IMR-90 (cell line): ENCODE measurements at places on chromosomes 3 and 15.

DNA sequence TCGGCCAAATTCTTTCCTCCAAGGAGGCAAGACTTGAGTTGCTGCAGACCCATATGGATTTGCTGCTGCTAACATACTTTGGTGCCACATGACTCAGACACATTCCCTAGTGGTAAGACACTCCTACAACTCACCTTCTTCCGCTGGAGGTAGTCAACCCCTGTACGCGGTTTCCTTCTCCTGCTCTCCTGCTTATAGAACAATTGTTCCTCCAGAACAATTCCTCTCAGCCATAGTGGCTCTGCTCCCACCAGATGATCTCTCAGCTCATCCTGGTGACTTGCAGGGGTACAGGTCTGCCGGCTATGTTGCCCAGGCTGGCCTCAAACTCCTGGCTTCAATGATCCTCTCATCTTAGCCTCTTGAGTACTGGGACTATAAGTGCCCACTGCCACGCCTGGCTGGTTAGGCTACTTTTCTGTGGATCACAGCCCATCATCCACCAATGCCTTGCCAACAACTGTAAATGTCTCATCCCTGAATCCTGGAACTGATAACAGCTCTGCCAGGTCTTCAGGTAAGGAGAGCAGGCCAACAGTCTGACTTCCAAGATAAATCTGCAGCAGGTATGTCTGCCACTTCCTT is 2.4 kb upstream of the CXCR6 start:
- no peak for DNase-seq

DNA sequence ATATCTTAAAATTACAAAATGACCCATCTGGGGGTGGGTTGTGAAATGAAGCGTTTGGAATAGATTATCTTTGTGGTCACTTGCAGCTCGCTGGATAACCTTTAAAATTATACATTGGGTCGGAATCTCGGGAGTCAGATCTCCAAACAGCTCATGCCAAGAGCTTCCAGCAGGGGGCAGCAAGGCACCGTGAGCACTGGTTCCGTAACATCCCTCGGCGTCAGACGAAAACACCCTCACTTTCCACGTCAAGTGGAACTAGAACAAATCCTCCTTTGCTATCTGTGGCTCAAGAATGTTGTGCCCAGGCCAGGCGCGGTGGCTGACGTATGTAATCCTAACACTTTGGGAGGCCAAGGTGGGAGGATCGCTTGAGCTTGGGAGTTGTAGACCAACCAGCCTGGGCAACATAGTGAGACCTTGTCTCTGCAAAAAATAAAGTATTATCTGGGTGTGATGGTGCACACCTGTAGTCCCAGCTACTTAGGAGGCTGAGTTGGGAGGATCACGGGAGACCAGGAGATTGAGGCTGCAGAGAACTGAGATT is 31.1 kb downstream of the UMPS start:
- peak; percentile 89 for DNase-seq

DNA sequence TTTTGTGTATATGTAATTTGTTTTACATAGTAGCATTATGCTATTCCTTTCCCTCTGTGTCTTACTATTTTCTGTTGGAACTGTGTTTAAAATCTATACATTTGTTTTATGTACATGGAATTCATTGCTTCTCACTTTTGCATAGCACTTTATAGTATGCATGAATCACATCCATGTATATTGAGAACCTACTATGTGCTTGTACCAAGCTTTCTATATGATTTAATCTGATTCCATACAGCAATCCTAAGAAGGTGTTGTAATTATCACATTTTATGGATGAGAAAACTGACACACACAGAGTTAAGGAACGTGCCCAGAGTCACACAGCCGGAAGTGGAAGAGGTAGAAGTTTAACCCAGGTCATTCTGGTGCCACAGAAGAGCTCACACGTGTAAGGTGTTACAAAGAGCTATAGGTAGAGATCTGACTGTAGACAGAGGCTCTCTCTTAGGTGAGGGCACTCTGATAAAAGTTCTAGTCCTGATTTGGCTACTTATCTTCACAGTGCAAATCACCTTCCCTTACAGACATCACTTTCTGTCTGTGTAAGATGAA is 3.5 kb upstream of the SMAD3 start:
- no peak for DNase-seq

DNA sequence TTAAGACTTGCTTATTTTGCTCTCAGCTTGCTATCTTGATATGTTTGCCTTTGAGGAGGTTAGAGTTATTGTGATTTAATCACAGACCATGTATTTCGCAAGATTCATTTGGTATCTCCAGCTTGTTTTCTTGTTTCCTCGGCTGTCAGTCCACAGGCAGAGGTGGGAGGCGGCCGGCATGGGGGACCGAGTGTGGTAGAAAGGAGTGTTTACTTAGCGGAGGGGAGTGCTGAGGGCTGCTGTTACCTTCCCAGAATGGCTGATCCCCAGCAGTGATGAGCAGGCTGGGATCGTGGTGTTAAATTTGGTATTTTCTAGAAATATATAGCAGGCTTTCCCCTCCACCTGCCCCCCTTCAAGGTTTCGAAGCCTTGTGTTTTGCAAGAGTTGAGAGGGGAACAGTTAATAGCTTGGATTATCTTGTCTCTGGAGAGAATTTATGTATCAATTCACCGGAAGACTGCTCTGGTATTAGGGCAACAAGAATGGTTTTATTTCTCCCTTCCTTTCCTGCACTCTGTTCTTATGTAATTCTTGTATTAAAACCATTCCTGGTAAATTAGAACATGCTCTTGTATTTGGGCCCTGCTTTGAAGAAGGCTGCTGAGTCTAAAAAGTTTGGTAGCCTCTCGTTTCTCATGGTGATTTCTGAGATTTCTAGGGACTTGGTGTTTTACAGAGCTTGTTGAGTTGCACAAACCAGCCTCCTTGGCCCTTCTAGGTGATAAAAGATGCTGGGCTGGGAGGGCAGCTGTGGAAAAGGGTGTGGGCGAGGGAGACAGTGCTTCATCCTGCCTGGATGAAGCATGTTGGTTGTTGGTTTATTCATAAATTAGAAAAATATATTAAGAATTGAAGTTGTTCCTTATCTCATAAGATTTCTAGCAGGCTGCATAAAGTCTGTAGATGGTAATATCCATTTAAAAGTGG is 151.4 kb downstream of the IGF1R start:
- peak; percentile 8 for DNase-seq

- no peak for DNase-seq
These were observed 238.3 kb downstream of the NLGN1 start for GRCh38 chr3:173635826-173636225.

DNA sequence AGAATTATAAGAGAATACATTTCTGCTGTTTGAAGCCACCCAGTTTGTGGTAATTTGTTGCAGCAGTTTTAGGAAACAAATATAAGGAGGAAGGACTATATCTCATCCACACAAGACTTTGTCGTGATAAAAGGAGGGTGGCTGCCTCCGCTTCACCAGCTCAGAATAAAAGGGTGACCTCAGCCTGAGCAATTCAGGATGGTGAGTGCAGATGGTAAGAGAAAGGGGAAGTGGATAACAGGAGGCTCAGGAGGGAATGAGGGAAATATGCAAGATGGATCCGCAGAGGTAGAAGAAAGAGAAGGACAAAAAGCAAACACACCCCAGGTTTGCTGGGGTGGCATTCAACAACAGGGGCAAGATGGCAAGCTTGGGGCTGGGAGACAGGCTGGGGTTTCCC is 108.1 kb upstream of the TNFAIP8L3 start:
- DNase-seq, result no peak

GRCh38 chr3:156397534-156397933 is 157.4 kb downstream of the SSR3 start:
- DNase-seq, result no peak

- no peak for DNase-seq
These were observed 23.9 kb downstream of the ALDH1L1 start for GRCh38 chr3:126156468-126156867.

- no peak for DNase-seq
These were observed 22.3 kb downstream of the PLXNB1 start for GRCh38 chr3:48407542-48408099.

DNA sequence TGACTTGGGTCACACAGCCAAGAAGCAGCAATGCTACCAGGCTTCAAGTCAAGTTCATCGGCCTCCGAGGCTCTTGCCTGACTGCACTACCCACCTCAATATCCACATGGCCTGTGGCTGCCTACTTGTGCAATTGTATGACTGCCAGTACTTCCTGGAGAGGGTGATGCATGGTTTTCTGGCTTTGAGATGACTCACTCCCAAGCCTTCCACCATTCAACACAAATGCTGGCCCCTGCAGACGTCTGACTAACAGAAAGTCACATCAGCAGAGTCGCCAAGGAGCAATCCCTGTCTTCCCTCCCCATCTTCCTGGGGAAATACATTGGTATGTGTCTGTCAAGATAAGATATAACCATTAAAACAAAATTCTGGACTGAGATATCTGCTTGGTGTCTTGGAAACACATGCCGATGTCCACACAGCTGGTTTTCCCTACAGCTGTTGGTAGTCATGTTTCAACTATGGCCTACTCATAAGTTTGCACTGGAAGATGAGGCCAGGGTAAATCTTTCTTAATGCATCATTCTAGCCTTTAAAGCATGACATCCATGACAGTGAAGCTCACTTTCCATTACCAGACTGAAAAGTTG is 79.6 kb upstream of the SPATA12 start:
- peak; percentile 99 for DNase-seq

DNA sequence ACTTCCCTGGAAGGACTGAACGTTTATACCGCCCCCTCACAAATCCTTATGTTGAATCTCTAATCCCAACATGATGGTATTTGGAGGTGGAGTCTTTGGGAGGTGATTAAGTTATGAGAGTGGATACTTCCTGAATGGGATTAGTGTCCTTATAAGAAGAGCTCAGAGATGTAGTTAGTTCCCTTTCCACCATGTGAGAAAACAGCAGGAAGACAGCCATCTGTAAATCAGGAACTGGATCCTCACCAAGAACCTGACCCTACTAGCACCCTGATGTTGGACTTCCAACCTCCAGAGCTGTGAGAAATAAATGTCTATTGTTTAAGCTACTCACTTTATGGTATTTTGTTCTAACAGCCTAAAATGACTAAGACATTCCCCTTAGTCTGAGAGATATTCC is 33.3 kb upstream of the SACM1L start:
- DNase-seq, result peak; percentile 38

- DNase-seq, result peak; percentile 76
These were observed 83.1 kb downstream of the XXYLT1 start for GRCh38 chr3:195187609-195188425.

DNA sequence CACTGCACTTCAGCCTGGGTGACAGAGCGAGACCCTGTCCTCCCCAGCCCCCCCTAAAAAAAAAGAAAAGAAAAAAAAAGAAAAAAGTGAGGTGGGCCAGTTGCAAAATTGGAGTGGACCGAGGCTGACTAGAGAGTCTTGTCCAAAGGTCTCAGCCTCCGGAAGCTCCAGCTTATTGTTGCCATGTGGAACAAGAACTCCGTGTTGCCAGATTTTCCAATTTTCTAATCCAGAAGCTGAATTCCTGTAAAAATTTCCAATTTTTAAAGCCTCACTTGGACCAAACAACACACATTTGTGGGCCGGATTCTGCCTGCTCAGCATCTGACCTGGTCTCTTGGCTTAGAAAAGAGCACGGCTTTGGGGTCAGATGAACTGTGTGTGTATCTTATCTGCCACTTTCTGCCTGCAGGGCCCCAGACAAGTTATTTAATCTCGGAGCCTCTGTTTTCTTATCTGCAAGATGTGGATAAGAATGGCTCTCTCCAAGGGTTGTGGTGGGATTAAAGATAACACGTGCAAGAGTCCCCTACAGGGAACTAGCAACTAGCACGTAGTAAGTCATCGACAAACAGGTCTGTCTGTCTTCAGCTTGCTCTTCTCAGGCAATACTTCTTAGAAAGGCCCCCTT is 73.7 kb upstream of the TLE3 start:
- no peak for DNase-seq

GRCh38 chr3:127221037-127221436 is 28.1 kb downstream of the PRR23E start:
- no peak for DNase-seq

DNA sequence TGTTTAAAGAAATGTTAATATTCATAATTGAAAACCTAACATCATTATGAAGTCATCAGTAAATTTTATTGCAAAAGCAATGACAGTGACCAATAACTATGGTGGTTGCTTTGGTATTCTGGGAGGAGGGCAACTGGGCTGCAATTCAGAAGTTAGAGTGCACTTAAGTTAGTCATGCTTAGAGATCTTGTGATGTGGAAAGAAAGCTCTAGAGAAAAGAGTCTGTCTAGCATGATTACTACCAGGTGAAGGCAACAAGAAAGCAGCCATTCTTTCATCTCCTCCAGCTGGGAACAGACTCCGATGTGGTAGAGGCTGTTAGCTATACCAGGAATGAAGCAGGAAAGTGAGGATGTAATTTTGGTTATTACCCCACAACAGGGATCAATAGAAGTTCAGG is 625.6 kb downstream of the SI start:
- no peak for DNase-seq

DNA sequence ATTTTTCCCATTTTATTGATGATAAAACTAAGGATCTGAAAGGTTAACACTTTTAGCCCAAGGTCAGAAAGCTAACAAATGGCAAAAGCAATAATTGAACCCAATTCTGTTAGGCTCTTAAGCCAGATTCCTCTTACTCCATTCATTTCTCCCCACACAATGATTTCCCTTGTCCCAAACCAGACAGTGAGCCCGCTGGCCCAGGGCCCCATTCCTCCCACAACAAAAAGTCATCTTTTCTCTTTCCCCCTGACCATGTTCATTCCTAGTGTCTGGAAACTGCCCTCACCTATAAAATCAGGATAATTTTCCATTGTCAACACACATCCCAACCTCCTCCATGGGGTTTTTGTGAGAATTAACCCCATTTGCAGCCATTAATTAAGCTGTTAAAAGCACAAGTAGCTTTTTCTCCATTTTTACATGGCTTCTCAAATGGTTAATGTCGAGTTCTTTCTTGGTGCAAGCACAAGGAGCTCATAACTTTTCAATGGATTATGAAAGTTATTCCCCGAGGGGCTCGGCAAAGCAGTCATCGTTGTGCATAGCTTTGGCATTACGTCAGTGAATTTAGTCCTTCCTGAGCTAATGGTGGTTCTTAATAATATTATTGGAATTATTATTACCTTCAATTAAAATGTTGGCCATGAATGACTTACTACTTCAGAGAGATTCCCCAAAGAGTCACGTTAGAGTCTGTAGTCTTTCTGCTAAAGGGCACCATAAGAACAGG is 151.0 kb upstream of the WNT5A start:
- no peak for DNase-seq

GRCh38 chr3:21785765-21786437 is 34.9 kb upstream of the ZNF385D start:
- no peak for DNase-seq

DNA sequence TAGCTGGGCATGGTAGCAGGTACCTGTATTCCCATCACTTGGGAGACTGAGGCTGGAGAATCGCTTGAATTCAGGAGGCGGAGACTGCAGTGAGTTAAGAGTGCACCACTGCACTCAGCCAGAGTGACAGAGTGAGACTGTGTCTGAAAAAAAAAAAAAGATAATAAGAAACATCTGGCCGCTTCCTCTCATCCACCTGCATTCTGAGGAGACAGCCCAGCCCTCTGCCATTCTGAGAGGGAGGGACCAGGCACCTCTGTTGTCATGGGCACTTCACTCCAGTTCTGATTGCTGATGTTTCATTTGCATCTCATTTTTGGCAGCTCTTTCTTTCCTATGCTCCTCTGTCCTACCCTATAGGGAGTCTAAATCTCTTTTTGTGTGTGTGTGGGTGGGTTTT is 36.4 kb upstream of the GSK3B start:
- DNase-seq, result no peak
